ENCODE measurements at places on chromosomes 3 and 15.

DNA sequence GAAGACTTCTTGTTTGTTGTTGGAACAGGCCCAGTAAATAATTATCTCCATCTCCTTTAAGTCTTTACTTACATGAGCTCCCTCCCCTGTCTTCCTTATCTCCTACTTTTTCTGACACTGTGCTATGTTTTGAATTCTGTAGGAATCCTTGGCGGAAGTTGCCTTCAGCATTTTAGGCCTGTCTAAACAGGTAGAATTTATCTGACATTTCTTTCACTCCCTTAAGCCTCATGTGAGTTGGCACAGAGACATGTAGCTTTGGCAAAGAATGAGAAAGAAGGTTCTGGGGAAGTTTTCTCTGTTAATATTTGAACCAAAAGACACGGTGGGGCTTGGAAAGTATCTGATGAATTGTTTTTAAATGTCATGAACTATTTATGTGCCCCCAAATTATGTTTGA, 8.1 kb downstream of the MCTP2 start:
- no peak for DNase-seq

DNA sequence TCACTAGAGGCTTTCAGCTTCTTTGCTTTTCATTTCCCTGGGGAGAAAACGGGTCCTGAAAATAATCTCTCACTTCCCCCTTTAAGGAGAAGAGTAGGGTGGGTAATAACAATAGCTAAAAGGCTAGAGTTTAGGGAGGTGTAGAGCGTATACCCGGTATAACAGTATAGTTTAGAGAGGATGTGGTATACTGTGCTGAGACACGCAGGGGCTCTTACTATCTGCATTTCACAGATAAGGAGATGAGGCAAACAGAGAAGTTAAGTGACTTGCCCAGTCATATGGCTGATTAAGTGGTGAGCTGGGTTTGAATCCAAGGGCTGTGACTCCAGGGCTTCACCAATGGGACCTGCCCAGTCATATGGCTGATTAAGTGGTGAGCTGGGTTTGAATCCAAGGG, 15.0 kb upstream of the KCNMB3 start:
- DNase-seq = no peak

DNA sequence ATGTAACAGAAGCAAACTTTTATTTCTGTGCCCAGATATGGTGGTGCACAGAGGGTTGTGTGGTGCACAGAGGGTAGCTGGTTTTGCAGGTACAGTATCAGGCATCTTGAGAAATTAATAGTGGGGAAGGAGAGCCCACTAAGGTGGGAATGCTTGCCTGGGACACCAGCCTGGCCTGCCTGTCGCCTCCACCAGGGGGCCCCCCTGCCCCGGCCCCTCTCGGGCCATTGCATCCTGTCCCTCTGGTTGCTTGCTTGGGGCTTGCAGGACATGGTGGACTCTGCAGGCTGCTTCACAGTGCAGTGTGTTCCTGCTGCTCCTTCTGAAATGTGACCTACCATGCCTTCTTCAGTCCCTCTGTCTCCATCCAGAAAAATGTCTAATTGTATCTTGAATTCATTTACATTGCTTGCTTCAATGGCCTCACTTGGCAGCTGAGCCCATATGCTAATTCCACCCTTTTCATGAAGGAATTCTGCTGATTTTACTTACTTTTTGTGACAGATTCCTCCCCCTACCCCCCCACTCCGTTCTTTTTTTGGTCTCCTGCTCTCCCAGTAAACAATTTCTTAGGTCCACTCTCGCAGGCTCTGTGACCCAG, 73.6 kb downstream of the EEFSEC start:
- DNase-seq = no peak

GRCh38 chr3:126245811-126246727, 65.7 kb upstream of the ALDH1L1 start:
- DNase-seq = no peak

Measured in D721Med (cell line).